ENCODE measurements at places on chromosomes 3 and 15. TPM values are rescaled to one million over a fixed set of nuclear protein-coding genes. Genes with fewer than 3 reads are reported as not detected.

- no peak for DNase-seq
Measured at GRCh38 chr15:68499620-68500312, 67.8 kb upstream of the ITGA11 start.

- DNase-seq = no peak
Measured at GRCh38 chr15:29105151-29105854, 164.3 kb downstream of the NSMCE3 start.

- no peak for DNase-seq
Measured at GRCh38 chr15:92049290-92049989, 195.9 kb downstream of the SLCO3A1 start.

- no peak for DNase-seq
Measured at GRCh38 chr15:42691770-42692169, 45.2 kb downstream of the CDAN1 start.

GRCh38 chr3:128324911-128325592 is 141.6 kb downstream of the DNAJB8 start:
- no peak for DNase-seq

GRCh38 chr3:119731560-119732343 is 28.9 kb downstream of the CFAP91 start:
- no peak for DNase-seq

DNA sequence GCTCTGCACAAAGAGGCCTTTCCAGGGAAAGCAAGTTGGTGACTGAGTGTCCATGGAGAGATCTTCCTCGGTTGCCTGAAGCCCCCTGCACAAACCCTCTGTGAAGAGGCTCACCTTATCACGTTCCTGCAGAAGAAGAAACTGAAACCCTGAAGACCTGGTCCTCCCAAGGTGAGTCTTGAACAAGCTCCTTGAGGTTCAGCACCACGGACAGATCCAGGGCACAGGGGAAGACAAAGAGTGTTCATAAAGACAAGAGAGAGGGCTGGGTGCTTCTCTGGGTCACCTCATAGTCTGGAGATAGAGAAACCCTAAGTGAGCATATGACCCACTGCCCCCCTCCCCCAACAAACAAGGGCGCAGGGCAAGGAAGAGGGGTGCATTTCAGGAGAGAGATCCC is 21.7 kb upstream of the TBC1D21 start:
- no peak for DNase-seq

DNA sequence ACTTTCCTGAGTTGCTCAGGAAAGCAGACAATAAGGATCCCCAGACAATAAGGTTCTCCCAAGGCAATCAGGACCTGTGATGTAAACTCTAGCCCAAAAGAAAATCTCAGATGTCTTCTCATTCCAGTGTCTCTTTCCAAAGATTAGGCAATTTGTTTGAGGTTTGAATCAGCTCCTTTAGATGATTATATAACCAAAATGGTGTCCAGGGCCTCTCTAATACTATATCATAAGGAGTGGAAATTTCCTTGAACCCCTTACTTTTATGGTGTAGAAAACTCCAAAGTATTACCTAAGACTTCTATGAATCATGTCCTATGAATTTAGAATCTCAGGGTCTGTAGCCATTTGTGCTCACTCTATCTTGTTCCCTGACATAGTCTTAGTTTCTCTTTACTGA is 65.9 kb downstream of the GPR176 start:
- no peak for DNase-seq

GRCh38 chr3:124565013-124565412 is 165.2 kb upstream of the UMPS start:
- peak; percentile 55 for DNase-seq

DNA sequence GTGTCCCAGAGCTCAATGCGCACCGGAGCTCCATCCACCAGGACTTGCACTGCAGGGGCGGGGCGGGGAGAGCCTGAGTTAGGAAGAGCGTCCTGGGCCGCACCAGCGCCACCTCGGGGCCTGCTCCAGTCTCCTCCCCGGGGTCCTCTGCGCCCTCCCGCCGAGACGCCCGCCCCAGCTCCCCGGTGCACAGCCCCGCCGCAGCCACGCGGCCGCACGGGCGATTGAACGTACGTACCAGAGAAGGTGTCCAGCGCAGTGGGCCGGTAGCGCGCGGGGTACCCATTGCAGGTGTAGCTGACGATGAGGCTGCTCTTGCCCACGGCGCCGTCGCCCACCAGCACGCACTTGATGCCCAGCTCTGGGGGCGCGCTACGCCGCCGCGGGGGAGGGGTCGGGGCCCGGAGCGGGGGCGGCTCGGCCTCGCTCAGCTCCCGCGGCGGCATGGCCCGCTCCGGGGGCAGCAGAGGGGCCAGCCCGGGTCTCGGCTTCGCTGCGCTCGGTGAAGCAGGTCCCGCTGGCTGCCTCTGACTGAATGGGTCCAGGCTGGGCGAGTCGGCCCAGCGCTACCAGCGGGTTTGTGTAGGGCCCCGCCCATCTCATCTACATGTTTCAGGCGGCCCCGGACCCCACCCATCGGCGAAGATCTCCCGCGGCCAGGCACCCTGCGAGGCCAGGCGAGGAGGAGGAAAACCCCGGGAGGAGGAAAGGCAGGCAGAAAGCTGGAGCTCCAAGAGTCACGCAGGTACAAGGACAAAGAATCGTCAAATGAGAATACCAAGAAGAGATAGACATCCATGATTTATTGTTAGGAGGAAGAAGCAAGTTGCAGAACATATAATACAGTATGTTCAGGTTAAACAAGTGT is at the start of gene RHOV:
RHOV (minus strand) TSS at position 541 of the 868 bp plus-strand sequence; CDS start at position 446, 95 bp downstream.
- no peak for DNase-seq

DNA sequence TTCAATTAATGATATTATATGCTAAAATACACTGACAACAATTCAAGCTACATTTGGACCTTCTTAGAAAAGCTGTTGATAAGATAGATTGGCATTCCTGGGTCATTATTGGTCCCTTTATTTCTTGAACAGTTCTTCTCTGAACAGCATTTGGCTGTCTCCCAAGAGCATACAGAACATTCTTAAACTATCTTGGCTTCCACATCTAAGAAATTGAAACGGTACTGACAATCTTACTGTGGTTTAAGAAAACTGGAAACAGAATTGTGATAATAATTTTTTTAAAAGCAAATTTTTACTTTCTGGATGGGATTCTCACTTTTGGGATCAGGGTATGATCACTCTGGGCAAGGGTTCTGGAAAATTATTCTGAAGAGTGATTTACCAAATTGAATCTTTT is 161.7 kb upstream of the ZNF385D start:
- no peak for DNase-seq

Gene SCG5
- total RNA-seq = 0.67 TPM

DNA sequence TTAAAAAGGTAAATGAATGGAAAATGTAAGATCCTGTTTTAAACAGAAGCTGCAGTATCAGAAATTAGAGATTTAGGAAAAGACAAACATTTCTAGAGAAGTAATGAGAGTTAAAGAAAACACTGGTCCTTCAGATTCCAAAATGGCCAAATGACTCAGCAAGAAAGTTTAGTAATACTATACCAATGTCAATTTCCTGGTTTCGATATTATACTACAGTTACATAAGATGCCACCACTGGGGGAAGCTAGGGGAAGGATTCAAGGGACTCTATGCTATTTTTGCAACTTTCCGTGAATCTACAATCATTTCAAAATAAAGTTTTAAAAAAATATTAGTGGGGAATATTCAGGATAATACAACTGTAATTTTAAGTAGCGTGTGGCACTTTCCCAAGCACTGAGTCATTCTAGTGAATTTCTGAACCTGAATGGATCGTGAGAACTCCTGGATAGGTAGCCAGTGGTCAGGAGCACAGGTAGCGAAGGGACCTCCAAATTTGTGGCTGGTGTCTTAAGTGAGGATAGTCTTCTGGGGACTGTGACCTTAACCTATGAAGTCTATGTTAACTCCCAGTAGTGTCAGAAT is 37.6 kb downstream of the TMCC1 start:
- no peak for DNase-seq

- DNase-seq = no peak
Measured at GRCh38 chr15:57337868-57338411, 38.4 kb upstream of the CGNL1 start.

Gene SLC2A2
- 0.13 TPM for total RNA-seq
